ENCODE measurements at places on chromosomes 4 and X.

DNA sequence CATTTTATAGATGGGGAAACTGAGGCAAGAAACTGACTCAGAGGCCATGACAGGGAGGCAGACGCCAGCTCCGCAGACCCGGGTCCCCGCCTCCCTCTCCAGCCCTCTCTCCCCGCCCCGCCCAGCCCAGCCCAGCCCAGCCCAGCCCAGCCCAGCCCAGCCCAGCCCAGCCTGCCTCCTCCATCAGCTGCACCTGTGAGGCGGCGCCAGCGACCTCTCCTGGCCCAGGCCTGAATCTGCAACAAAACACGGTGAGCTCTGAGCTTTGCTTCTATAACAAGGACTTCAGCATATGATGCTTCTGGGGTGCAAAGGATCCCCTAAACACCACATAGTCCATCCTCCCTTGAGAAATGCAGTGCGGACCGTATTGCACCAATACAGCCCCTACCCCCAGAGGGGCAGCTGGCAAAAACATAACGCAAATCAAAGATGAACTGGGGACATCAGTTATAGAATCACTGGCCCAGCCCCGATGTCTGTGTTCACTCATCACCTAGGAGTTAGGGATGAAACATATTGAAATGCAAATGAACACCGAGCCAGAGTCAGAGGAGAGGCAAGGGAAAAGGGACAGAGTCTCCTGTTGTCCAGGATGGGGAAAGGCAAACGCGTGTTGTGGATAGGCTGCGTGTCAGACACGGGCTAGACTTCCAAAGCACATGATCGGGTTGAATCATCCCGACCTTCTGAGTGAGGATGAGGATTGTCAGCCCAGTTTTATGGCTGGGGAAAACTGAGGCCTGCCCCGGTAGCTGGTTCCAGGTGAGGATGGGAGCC lies 216.1 kb upstream of the PSAPL1 start:
- DNase-seq, result no peak

- DNase-seq, result no peak
These were observed 33.4 kb downstream of the GATB start for GRCh38 chr4:151727365-151727764.

- DNase-seq, result no peak
These were observed 13.9 kb downstream of the PHF8 start for GRCh38 chrX:54030329-54030728.

DNA sequence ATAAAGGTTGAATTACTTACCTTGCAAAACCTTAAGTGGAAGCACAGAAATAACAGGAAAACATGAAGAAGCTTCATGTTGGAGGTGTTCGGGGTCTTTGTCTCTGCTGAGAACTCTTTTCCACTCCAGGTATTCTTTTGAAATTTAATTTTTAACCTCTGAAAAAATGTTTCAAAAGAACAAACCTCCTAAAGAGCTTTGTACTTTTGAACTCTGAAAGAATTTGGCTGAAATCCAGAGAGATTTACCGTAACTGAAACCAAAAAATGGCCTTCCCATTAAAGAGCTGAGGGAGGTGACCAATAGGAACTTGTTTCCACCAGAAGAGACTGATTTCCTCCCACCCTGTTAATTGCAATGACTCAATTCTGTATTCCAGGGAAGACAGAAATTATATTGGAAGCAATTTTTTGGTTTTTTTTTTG lies at the start of gene CFI:
TSS of gene CFI (minus strand) at position 105 of the 425 bp plus-strand sequence. CDS start at position 77, 28 bp downstream.
- peak; percentile 76 for DNase-seq

DNA sequence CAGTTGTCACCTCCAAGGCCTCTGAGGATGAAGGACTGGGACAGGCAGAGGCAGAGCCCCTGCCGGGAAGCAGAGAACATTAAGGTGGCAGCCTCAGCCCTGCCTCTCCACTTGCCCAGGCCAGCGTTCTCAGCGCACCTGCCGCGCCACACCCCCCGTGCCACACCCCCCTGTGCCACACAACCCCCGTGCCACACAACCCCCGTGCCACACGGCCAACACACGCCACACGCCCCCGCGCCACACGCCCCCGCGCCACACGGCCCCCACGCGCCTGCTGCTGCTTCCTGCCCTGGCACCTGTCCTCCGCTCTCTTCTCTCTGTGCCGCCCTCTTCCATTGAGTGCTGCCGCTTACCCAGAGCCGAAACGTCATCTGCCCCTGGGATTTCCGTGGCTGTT lies 58.0 kb upstream of the ZFP42 start:
- no peak for DNase-seq

GRCh38 chr4:139530833-139531427 lies 25.1 kb downstream of the SETD7 start:
- DNase-seq, result no peak

- no peak for DNase-seq
These were observed 252.9 kb upstream of the TTC29 start for GRCh38 chr4:147198411-147199051.

DNA sequence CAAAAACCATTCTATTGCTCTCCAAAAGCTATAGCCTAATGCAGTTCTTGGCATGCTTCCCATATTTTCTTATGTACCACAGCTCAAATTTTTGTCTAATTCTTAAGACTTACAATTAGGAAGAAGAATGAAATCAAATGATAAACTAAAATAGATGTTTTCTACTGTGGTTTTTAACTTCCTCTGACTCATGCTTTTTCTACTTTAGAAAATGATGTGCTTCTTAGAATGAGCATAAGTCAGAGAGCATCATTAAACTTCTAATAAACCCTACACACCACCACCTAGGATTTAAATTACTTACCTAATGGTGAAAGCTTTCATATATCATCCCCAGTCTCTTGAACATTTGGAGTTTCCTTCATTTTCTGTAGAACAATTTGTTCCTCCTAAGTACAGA lies 217.0 kb upstream of the NDST3 start:
- peak; percentile 27 for DNase-seq

DNA sequence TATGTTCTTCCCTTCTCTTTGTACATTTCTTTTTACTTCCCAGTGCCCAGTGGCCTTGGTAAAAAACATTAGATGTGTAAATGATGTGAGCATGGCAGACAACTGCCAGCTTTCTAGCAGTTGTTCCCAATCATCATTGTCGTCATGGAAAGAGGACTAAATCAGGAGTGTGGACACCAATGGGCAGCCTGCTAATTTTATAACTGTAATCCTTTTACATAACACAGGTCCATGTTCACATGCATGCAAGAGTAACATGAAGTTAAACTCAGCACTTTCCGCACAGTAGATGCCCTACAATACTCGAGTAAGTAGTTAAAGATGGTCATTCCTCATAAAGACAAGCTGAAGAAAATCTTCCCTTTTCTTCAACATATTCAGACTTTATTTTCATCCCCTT lies 23.4 kb upstream of the G3BP2 start:
- no peak for DNase-seq

GRCh38 chrX:53483416-53483815 lies 49.2 kb upstream of the HSD17B10 start:
- no peak for DNase-seq

GRCh38 chrX:150990910-150991309 lies 7.8 kb downstream of the HMGB3 start:
- DNase-seq, result no peak

DNA sequence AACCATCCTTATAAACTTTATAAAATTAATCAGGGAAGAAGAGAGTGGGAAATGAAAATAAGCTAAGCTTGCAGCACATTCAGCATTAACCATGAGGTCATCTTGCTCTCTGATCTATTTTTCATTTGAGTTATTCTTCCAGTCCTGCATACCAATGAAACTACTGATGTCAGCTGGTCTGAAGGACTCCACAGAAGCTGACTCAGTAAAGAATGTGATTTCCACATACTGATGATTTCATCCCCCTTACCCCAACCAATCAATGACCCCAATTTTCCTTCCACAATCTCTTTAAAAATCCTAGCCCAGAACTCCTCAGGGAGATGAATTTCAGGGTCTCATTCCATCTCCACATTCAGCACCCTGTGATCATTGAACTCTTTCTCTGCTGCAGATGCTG lies 18.8 kb upstream of the DSPP start:
- peak; percentile 80 for DNase-seq

- no peak for DNase-seq
These were observed 7.1 kb downstream of the RASL11B start for GRCh38 chr4:52869196-52869595.

- DNase-seq, result no peak
These were observed 377.9 kb downstream of the FAM133A start for GRCh38 chrX:94051926-94052325.

DNA sequence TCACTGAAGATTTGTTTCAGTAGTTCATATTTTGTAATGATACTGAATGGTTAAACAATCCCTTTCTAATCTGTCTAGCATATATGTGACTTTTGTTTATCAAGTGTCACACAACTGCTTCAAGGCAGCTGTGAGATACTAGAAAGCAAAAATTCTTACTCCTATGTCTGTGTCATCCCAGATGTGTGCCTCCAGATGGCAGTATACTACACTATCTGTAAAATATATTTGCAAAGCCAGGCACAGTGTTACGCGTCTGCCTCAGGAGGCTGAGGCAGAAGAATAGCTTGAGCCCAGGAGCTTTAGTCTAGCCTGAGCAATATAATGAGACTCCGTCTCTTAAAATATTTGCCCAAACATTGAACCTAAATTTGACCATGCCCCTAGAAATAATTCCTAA lies 4.0 kb downstream of the NUDT10 start:
- DNase-seq, result peak; percentile 14

GRCh38 chr4:6460876-6461275 lies 11.5 kb downstream of the PPP2R2C start:
- DNase-seq, result no peak

GRCh38 chrX:116726806-116727205 lies 264.0 kb upstream of the CT83 start:
- no peak for DNase-seq

DNA sequence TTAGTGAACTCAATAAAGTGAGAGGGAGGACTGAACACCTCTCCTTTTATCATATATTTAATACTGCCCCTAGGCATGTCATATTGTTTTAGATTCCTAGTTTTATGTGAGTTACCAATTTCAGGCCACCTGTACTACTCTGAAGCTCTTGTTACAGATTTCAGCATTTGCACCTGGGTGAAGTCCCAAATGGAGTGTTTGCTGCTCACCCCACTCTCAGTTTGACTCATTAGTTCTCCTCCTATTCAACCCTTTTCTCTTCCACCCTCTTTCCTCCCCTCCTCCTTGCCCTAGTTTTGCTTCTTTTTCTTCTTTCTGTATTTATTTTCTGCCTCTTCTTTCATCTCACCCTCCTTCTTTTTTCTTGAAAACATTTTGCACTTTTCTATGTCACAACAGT lies 1852.2 kb upstream of the IGFBP7 start:
- DNase-seq, result no peak

DNA sequence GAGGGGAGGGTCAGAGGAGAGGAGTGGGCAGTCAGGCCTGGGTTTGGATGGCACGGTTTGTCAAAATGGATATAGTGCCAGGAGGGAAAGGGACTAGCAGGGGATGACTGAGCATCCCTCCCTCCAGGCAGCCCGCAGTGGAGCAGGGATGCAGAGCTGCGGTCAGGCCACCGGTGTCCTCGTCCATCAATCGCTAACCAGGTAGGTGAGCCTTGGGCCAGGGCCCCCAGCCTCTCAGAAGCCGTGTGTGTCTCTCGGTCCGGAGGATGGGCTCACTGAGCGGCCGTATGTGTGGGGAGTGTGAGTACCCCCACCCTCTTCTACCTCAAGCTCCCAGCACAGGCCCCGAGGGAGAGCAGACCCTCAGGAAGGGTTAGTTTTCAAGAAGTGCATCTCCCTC lies 538 bp upstream of the CYTL1 start:
- no peak for DNase-seq

GRCh38 chrX:76862509-76862908 lies 435.0 kb downstream of the MAGEE1 start:
- no peak for DNase-seq

DNA sequence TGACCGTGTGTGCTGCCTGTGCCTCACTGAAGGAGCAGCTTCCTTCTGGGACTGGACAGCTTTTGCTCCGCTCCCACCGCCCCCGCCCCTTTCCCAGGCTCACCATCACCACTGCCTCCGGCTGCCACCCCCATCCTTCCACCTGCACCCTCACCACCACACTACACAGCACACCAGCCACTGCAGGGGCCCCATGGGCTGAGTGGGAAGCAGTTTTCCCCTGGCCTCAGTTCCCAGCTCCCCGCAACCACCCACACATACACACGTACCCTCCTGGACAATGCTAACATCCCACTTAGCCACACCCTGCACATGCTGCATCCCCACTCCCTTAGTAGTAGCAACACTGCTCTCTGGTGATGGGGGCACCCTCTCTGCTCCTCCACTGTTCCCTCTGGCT lies 29.6 kb upstream of the COX18 start:
- no peak for DNase-seq

DNA sequence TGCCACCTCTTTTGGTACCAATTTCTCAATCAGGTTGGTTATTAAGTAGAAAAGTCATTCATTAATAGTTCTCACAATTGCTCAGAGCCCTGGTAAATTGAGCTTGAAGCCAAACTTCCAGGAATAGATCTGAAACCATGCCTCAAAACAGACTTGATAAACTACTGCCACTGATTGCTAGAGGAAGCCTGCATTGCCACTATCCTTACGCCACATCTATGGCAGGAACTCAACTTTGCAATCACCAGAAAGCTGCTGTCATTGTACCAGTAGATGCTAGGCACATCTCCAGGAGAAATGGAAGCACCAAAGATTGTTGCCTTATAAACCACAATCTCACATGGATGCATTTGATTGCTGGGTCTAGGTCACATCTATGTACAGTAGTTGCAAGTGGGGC lies 21.6 kb upstream of the TSPAN7 start:
- no peak for DNase-seq

GRCh38 chr4:184648313-184649025 lies 778 bp downstream of the CASP3 start:
- no peak for DNase-seq

- no peak for DNase-seq
These were observed 5.0 kb upstream of the ADGRL3 start for GRCh38 chr4:61195101-61195500.

- no peak for DNase-seq
These were observed 165.9 kb downstream of the PDGFC start for GRCh38 chr4:156805696-156806095.

Measured in fibroblast of skin of left quadriceps (primary cell).